ENCODE measurements at places on chromosomes 7 and 10.

- DNase-seq: no peak
Observed at GRCh38 chr10:86592413-86592812, 61.9 kb upstream of the OPN4 start.

DNA sequence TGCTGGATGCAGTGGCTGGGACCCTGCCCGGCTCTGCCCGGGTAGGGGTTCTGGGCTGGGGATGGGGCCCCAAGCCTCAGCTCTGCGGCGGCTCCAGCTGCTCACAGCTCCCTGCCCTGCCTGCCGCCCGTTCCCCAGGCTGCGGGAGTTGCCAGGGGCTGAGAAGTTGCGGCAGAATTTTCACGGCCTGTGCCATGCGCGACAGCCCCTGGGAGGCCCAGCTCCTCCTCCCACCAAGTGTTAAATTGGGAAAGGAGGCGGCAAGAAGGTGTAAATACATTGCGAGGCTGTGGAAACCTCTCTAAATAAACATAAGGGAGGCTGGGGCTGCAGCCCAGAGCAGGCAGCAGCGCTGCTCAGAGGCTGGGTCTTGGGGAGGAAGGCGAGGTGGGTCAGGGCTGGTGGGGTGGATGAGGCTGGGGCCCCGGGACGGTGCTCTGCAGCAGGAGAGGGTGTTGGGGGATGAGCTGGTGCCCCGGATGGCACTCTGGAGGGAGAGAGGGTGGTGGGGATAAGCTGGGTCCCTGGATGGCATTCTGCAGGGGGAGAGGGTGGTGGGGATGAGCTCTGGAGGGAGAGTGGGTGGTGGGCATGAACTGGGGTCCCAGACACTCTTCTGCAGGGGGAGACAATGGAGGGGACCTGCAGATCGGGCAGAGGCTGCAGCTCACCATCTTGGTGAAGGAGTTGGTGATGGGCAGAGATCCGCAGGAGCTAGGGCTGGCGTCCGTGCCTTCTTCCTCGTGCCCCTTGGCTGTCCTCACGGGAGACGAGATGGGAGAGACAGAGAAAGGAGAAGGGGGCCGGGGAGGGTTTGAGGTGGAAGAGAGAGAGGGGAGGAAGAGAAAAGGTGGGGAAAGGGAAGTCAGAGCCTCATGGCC, 85.5 kb upstream of the GNA12 start:
- DNase-seq: no peak

DNA sequence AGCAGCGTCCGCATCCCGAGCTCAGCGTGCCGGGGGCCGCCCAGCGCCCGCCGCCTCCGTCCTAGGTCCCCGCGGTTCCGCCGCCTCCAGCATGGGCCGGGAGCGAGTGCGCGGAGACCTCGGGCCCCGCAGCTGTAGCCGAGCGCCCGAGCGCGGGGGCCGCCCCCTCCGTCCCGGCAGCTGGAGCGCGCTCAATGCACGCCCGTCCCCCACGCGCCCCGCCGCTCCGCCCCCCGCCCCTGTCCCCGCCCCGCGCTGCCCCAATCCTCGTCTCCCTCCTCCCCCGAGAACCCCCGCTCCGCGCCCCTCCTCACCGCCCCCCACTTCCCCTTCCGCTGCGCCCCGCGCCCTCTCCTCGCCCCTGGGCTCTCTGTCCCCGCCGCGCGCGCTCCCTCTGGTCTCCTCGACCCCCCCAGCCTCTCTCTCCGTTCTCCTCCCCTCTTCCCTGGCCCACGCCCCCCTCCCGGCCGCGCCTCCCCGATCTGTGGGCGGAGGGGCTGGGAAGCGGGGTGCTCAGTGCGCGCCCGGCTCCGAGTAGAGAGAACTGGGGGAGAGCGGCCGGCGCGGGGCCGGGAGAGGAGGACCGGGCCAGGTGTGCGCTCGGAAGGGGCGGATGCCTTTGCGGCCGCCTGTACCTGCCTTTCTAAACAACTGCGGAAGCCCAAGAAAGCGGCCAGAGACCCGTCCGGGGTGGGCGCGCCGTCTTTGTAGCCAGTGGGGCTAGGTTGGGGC, at the start of gene VIPR2:
VIPR2 (minus strand) TSS at position 110 of the 732 bp plus-strand sequence; CDS start at position 14, 96 bp downstream.
- no peak for DNase-seq

DNA sequence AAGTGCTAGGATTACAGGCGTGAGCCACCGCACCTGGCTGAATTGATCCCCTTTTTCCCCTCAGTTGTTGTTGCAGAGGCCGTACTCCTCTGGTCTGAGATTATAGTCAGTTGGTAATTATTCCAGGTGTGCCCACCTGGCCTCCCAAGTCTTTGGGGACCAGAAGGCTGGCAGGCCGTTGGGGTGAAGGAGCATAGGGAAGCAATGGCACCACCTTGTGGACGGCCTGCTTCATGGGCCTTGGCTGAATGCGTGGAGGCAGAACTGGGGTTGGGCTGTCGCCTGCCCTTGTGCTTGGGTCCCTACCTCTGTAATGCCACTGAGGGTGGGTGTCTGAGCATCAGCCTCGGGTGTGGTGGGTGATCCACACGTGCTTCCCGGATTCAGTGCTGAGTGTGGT, 125.7 kb downstream of the RGS10 start:
- peak; percentile 56 for DNase-seq

GRCh38 chr7:110356438-110356837, 734.5 kb upstream of the LRRN3 start:
- DNase-seq: no peak

- no peak for DNase-seq
Observed at GRCh38 chr7:46681865-46682503, 760.9 kb upstream of the IGFBP3 start.

GRCh38 chr7:124698964-124699363, 66.6 kb downstream of the GPR37 start:
- DNase-seq: no peak

DNA sequence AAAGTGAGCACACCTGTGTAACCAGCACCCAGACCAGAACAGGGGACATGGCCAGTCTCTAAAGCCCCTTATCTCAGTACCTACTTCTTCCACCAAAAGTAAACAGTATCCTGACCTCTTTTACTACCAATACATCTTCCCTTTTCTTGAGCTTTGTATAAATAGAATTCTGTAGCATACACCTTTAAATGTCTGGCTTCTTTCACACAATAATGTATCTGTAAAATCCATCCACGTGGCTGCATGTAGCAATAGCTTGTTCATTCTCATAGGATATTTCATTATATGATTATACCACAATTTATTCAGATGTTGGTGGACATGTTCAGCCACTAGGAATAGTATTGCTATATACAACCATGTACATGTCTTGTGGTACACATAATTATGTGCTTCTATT, 40.6 kb downstream of the BTBD16 start:
- DNase-seq: no peak

DNA sequence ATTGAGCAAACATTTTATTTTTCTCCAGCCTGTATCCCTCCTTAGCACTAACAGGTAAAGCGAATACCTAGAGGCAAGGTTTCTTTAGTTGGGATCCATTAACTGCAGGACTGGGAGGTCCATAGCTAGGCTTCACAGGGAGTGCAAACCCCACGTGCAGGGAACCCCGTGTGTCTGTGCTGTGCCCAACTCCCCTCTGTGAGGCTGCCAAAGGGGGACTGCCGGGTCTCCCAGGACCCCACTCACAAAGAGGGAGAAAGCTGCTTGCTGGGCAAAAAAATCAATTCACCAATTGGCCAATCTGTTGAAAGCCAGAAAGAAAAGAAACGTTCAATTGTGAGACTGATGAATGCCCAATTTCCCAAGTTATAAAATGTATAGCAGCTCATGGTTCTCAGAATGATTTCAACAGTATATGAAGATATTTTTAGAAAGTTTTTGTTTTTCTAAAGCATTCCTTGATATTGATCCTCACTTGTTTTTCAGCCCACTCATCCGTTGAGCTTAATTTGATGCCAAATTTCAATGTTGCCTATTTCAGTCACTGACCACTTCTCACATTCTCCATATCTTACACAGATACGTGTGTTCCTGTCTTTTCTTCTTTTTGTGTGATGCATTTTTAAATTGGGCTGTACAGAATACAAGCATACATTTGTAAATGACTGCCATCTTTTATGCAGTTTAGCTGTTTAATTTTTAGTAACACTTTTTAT, 202.7 kb upstream of the PRSS58 start:
- no peak for DNase-seq

DNA sequence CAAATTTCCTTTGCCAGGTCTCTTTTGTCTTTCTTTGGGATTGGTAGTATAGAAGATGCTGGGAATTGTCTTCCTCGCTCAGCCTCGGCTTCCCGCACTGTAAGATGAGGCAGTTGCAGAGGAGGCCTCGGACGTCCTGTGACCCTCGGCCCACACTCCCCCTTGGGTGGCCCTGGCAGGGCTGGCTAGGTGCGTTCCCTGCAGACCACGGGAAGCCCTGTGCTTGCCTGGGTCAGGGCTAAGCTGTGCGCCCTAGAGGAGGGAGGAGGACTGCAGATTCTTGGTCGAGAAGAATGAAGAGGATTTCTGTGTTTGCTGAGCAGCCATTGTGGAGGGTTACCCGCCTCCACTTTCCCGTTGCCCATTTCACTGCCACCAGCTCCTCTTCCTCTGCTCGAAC, 42.8 kb downstream of the WIPI2 start:
- no peak for DNase-seq

DNA sequence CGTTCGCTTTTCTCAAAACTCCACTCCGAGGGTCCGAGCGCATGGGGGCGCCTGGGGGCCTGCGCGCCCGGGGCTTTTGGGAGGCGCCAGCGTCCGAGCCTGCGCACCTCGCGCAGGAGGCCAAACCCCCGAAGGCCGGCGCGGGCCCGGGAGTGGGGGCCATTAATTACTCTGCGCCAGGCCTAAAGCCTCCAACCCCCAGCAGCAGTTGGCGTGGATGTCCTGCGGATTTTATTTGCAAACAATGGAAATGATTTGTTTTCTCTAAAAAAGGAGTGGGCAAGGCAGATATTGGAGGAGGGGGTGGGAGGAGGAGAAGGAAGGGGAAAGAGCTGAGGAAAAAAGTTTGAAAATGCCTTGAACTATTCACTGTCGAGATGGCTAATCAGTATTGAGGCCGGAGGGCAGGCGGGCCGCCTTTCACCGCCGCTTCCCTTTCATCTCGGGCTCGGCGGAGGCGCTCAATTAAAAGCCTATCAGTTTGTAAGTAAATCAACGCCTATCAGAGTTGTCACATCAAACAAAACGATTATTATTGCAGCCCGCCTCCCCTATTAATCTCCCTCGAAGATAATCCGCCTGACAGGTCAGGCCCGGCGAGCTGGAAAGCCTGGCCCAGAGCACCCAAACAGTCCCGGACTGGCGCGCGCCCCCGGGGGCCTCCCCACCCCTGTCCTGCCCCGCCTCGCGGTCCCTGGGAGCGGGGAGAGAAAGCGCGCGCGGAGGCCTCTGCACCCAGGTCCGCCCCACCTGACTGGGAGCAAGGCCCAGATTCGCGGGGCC, 3.4 kb upstream of the ZNF503 start:
- DNase-seq: no peak

GRCh38 chr10:133176546-133176945, 16.5 kb downstream of the KNDC1 start:
- DNase-seq: no peak
